GM12891 (cell line): ENCODE measurements at places on chromosomes 11 and 22.

- DNase-seq = no peak
Measured at GRCh38 chr22:39617342-39617741, 46.8 kb downstream of the CACNA1I start.

GRCh38 chr11:121067026-121067425 lies 34.0 kb upstream of the TECTA start:
- DNase-seq = no peak

GRCh38 chr11:58024601-58025091 lies 965 bp downstream of the OR9Q1 start:
- DNase-seq = no peak

- DNase-seq = no peak
Measured at GRCh38 chr11:3036419-3036818, 20.8 kb downstream of the CARS1 start.

GRCh38 chr11:63017306-63017974 lies 1.8 kb upstream of the SLC22A8 start:
- no peak for DNase-seq

- no peak for DNase-seq
Measured at GRCh38 chr11:72584939-72585597, 89.2 kb downstream of the PDE2A start.

DNA sequence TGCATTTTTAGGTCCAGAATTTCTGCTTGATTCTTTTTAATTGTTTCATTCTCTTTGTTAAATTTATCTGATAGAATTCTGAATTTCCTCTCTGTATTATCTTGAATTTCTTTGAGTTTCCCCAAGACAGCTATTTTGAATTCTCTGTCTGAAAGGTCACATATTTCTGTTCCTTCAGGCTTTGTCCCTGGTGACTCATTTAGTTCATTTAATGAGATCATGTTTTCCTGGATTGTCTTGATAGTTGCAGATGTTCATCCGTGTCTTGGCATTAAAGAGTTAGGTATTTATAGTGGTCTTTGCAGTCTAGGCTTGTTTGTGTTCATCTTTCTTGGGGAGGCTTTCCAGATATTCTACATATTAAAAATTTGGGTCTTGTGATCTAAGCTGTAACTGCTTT lies 694.8 kb upstream of the CCDC179 start:
- no peak for DNase-seq

- DNase-seq = no peak
Measured at GRCh38 chr11:35236667-35237003, 97.7 kb downstream of the CD44 start.

DNA sequence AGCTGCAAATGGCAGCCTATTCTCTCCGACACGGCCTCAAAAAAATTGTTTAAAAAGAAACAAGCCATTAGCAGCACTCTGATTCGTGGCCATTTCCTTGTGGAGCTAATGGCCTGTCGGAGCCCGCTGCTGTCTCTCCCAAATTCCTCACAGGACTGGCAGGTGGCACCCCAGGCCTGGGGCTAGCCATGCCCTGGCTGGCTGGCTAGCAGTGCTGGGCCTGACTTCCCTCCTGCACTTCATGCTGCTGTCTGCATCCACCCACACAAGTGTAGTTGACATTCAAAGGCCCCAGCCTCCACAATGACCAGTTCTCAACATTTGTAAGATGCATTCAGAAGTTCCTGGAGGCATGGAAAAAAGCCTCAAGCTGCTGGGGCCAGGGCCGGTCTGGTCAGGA lies 61.5 kb downstream of the SMCO4 start:
- no peak for DNase-seq

GRCh38 chr11:108887436-108888238 lies 222.8 kb downstream of the DDX10 start:
- DNase-seq = no peak

- DNase-seq = no peak
Measured at GRCh38 chr11:64650923-64651523, 60.0 kb downstream of the SLC22A12 start.

DNA sequence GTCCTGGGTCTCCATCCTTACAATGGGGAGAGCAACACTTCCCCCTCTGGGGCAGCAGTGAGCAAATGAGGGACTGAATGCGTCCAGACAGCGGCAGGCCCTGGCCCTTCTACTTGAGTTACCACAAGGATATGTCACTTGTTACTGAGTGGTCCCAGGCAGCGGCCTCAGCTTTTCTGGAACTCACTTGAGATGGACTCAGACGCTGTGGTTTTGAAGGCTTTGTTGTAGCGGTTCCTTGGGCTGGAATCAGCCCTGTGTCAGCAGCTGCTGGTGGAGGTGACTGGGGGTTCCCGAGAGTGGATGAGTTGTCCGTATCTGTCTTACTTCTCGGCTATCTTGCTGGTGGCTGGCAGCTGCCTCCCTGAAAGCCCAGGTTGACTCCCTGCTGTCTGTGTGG lies 77.0 kb downstream of the MICAL2 start:
- no peak for DNase-seq

GRCh38 chr11:103676413-103676812 lies 360.0 kb upstream of the DDI1 start:
- DNase-seq = no peak

- DNase-seq = no peak
Measured at GRCh38 chr22:37150701-37151100, 985 bp upstream of the IL2RB start.

DNA sequence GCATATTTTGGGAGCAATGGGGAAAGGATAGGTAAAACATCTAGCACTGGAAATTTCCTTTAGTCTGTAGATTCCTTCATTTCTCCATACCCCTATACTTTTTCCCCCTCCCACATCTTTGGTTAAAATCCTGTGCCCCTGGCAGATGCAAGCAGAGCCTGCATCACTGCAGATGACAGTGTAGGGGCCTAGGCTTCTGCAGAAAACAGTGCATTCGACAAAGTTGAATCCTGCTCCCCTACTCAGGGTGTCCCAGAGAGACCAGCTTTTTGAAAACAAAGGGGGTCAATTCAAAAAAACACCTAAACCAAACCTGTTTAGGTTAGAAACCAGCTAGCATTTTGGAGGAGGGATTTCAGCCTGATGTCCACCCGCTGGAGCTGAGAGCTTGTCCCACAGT lies 43.8 kb upstream of the BLID start:
- DNase-seq = no peak

GRCh38 chr22:29359469-29359868 lies 28.9 kb downstream of the AP1B1 start:
- DNase-seq = no peak
